T-helper 9 cell (primary cell): ENCODE measurements at places on chromosomes 12 and 14.
A peak's percentile ranks its signal among the peaks of the same experiment; 100 is the strongest.

GRCh38 chr14:39229222-39229543, 4.5 kb upstream of the MIA2 start:
- DNase-seq = peak; percentile 7

DNA sequence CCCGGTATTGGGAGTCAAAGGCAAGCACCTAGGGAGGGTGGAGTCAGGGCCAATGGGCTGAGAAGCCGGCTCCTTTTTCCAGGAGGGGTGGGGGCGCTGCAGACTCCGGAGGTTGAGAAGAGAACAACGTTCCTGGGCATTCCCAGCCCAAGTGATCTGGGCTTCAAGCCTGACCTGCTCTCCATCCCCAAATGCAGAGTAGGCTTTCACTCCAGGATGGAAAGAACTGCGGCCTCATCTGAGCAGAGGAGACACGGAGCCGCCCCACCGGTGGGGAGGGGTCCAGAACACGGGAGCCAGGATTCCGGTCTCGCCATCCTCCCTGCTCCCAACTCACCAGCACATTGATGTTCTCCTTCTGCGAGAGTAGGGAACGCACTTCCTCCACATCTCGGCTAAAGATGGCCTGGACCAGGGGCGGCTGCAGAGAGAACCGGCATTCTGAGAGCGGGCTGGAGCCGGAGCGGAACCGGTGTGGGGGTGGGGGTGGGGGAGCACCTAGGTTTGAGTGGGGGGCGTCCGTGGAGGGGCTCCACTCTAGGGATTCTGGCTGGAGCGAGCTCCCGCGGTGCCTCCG, 605 bp downstream of the ANKRD52 start:
- no peak for DNase-seq

- no peak for DNase-seq
These were observed 41.2 kb upstream of the FKBP4 start for GRCh38 chr12:2753536-2753935.

DNA sequence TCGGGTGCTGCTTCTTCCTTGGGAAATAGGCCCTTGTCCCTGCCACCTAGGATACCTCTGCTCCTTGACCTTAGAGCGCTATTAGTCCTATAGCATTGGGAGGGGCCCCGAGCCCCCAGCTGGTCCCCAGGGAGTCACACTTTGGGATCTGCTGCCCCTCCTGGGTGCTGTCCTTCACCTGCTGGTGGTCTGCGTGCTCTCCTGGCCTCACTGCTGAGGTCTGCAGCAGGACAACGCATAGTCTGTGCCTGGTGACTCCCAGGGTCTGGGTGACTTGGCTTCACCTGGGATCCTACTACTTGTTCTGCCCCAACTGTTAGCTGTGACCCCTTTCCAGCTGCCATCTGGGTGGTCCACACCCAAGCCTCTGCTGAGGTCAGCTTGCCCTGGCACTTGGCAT, 8.8 kb downstream of the TCL1B start:
- no peak for DNase-seq
